ENCODE measurements at places on chromosomes 11 and 22.

GRCh38 chr11:119729951-119730613, 1.1 kb upstream of the NECTIN1 start:
- DNase-seq = no peak

GRCh38 chr11:35089666-35090065, 49.3 kb upstream of the CD44 start:
- DNase-seq = no peak

GRCh38 chr22:40979871-40980270, 28.7 kb downstream of the RBX1 start:
- DNase-seq = no peak

DNA sequence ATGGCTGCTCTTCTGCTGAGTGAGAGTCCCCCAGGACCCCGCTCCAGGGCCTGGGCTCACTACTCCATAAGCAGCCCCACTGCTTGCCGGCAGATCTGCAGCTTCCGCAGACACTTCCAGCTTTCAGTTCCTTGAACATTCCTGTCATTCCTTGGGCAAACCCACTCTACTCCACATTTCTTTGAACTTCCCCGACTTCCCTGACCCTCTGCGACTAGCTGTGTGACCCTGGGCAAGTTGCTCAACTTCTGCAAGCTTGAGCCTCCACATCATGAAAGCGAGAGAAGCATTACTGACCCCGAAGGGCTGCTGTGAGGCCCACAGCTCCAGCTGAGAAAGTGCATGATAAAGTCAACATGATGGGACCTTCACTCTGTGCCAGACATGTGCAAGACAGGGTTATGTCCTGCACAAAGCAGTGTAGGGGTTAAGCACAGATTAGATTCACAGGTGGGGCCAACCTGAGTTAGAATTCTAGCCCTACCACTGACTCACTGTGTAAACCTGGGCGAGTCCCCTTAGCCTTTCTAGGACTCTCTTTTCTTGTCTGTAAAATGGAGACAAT, 51.8 kb downstream of the THAP12 start:
- DNase-seq = no peak

DNA sequence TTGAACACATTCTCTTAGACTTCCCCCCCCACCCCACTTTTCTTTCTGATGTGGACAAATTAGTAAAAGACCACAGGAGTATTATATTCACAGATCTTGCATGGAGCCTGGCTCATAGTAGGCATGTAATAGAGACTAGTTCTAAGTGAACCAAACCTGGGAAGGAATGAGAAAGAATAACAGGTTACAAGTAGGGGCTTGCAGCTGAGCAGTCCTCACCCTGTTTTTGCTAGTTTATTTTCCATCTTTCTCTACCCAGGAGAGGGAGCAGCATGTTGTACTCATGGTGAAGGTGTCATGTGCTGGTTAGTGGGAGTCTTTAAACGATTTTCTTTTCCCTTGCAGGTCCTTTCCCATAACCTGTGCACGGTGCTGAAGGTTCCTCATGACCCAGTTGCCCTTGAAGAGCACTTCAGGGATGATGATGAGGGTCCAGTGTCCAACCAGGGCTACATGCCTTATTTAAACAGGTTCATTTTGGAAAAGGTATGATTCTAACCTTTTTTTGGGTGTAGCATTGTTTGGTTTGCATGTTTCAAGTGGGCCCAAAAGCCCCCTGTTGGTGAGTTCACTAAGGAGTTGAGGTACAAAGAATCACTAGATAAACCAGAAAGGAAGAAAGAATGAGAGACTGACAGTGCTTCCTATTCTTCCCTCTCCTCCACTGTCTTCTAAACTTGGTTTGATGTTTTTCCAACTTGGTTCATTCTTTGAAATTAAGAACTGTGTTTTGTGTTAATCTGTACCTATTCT, 30.1 kb downstream of the SWAP70 start:
- DNase-seq = no peak

DNA sequence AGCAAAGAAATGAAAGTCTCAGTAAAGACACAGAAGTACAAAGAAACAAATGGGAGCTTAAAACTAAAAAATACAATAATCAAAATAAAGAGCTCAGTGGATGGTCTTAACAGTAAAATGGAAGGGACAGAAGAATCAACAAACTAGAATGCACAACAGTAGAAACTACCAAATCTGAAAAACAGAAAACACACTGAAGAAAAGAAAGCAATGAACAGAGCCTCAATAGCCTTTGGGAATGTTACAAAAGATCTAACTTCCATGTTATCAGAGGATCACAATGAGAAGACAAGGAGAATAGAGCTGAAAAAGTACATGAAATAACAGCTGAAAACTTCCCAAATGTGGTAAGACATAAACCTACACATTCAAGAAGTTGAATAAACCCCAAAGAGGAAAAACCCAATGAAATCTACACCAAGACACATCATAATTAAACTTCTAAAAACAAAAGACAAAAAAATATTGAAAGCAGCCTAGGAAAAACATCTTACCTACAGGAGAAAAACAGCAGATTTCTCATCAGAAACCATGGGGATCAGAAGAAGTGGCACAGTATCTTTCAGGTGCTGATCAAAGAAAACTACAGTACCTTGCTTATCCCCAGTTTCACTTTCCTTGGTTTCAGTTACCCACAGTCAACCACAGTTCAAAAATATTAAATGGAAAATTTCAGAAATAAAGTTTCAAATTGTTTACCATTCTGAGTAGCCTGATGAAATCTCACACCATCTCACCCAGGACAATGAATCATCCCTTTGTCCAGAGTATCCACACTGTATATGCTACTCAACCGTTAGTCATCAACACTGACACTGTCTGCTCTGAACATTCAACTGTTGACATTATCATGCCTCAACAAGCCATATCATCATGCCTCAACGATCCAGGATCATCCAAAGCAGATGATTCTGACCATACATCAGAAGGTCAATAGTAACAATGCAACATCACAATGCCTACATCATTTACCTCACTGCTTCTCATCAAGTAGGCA, 22.2 kb downstream of the RRAS2 start:
- no peak for DNase-seq

DNA sequence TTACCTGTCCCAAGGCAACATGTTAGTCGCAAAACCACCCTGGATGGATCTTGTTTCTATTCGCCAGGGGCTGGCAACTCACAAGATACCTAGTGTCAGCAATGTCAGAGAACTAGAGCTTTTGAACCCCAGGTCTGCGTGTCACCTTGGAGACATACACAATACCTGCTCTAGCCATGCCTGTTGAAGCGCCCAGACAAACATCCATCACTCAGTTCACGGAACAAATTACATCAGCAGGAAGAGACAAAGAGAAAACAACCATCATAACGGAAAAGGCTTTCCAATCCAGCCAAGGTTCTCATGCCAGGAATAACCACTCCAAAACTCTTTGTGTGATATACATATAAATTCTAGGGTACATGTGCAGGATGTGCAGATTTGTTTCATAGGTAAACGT, 2.2 kb downstream of the CD59 start:
- no peak for DNase-seq

GRCh38 chr11:121555121-121555520, 102.4 kb upstream of the SORL1-AS1 start:
- peak; percentile 37 for DNase-seq

- peak; percentile 50 for DNase-seq
Observed at GRCh38 chr22:40418366-40419201, 48.2 kb downstream of the SGSM3 start.

DNA sequence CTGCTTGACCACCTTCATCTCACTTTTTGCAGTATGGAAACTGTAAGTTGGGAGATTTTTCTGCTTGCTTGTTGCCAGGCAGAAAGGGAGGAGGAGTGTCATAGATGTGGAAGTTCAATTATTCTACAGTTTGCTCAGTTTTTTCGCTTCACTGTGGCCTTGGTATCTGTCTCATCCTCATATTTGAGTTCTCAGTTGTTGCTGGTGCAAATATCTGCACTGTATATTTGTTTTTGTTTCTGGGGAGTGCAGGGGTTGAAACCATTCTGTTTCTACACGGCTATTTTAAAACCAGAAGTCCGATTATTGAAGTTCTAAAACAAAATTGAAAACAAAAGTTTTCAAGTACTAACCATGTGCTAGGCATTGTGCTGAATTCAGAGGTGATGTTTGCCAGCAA, 153.4 kb downstream of the JRKL start:
- no peak for DNase-seq

- no peak for DNase-seq
Observed at GRCh38 chr22:20991252-20992055, 9.4 kb downstream of the LZTR1 start.

DNA sequence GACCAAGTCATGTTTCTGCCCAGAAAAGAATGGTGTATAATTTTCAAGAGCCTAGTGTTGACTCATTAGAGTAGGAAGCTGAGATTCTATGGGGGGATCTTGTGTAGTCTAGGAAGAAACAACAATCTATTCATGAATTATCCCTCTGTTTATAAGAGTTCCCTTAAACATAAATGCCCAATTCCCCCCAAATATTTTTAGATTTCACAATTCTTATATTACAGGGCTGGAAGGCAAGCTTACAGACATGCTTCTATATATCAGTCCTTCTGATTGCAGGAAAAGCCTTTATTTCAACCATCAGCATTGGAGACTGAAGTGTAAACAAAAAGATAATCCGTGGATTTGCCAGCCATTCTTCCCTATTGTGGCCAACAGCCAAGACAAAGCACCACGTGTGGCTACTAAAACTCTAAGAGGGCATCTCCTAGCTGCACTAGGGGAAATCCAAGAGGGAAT, 71.4 kb downstream of the NAT10 start:
- peak; percentile 50 for DNase-seq

DNA sequence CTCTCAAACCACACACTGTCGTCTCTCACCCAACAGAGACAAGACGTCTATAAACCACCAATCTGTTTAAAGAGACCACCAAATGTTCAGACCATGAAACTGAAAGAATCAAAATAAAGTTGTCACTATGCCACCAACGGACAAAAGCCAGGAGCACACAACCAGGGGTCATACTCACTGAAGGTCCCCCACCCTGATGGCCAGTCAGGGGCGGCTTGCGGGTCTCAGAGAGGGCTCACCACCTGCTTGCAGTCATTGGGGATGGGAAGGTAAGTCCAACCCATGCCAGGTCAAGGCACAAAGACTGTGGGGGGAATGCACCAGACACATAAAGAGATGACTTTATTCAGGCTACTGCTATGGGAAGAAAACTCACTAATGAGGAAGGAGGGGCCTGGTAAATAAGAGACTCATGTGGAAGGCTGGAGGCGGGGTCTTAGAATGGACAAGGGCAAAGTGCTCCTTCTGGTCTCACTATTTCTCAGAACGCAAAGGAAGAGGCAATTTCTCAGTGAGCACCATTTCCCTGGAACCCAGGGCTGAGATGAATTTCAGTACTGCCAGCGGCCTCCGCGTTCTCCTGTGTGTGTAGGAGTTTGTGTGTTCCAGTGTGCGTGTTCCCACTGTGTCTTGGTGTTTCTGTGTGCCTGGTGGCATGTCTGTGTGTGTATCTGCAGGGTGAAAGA, 17.3 kb downstream of the SCARF2 start:
- DNase-seq = no peak

DNA sequence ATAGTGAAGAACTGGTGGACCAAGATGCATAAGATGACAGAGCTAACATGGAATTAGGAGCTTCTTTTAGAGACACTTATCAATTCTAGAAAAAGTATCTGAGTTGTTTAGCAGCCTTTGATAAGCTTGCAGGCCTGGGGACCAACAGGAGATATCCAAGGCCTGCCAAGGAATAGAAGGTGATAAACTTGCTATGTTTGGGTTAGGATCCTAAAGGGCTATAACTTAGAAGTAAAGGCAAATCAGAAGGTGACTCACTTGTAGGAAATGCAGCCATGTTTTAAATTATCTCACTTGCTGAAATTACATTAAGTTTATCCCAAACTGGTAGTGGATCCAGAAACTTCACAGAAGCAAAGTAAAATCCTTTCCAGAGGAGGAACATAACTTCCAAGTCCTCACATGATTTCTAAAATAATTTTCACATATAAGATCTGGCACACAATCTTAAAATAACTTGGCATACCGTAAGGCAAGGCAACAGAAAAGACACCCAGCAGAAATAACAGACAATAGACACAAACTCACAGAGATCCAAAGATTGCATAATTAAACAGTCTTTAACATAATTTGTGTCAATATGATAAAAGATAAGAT, 69.6 kb upstream of the TEAD1 start:
- DNase-seq = no peak

GRCh38 chr22:21780259-21780658, 44.7 kb upstream of the YPEL1 start:
- no peak for DNase-seq

- no peak for DNase-seq
Observed at GRCh38 chr11:12003336-12003735, 5.1 kb downstream of the DKK3 start.

- DNase-seq = no peak
Observed at GRCh38 chr11:103980108-103980507, 56.3 kb upstream of the DDI1 start.

DNA sequence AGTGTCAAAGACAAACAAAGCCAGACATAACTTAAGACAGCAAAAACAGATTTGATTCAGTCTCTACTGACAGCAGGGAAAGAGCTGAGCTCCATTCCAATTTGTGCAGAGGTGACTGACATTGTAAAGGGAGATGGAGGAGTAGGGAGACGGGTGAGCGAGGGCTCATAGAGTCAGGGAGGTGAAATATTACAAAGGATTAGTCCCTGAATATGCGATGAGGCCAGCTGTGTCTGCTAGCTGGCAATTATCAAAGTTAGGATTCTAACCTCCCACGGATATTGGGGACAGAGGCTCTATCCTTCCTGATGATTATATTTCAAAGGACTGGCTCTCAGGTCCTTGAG, 8.3 kb downstream of the PLAAT2 start:
- no peak for DNase-seq

- no peak for DNase-seq
Observed at GRCh38 chr11:64710418-64711137, 12.4 kb downstream of the NRXN2 start.

DNA sequence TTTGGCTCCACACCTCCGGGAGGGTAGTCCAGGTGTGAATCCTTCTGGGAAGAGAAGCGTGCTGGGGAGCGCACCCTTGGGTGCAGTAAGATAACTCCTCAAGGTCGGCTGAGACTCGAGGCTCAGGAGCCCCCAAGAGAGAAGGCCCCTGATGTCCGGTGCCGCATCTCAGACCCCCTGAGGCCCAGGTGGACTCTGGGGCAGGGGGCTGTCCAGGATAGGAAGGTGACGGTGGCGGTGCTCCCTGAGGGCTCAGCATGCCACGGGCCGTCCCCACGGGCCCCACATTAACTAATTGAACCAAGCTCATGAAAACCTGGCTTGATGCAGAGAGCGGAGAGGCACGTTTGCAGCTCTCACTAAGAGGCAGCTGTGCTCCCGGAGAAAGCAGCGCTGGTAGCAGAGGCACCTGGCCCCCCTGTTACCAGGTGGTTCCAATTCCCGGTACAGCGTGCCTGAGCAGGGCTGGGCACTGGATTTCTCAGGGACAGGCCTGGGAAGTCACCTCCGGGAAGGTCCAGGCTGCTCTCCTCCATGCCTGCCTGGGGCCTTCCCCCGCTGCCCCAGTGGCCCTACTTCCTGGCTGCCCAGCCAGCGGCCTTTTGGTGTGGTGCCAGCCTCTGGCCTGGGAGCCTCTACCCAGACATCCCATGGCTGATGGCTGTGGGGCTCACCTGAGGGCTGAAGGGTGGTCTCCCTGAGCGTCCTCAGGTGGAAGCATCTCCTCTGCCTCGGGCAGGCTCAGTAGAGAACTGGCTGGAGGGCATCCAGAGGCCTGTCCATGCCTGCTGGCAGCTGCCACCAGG, 1.1 kb downstream of the KCNQ1 start:
- DNase-seq = no peak

GRCh38 chr11:64526795-64527194, 64.2 kb upstream of the SLC22A12 start:
- DNase-seq = no peak

Measured in COR-L47 (cell line).